ENCODE measurements at places on chromosomes 4 and X.

- DNase-seq, result no peak
Observed at GRCh38 chr4:100357542-100357941, 160.3 kb downstream of the EMCN start.

DNA sequence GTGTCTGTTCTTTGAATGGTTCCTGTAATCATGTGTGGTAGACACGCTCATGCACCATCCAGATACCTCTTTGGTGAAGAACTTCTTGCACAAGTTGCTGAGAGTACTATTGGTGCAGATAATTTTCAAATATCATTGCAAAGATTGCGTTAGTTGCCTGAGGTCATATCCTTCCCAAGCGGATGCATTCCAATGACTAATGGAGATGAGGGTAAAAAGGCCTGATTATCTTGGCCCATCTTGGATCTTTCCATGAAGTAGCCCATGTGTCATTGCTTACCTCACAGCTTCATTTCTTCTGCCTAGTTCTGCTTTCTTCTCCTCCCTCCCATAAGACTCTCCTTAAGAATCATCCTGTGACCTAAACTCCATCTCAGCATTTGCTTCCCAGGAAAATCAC lies 384.9 kb upstream of the CNKSR2 start:
- no peak for DNase-seq

GRCh38 chrX:79153348-79153747 lies 8.9 kb downstream of the GPR174 start:
- no peak for DNase-seq

DNA sequence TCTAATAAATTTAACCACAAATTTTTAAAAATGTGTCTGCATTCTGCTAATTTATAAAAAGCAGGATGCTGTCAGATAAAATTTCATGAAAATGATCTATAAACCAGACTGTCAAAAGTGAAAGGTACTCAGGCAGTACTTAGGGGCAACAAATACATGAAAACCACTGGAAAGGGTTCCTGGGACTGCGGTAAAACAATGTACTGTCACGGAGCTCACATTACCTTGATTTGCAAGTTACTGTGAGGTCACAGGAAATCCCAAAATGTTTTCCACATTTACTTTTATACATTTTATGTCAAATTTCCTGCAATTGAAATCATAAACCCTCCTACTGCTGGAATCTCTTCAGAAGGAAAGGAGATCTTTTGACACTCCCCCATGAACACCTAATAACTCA lies 45.3 kb downstream of the SHISA3 start:
- no peak for DNase-seq

DNA sequence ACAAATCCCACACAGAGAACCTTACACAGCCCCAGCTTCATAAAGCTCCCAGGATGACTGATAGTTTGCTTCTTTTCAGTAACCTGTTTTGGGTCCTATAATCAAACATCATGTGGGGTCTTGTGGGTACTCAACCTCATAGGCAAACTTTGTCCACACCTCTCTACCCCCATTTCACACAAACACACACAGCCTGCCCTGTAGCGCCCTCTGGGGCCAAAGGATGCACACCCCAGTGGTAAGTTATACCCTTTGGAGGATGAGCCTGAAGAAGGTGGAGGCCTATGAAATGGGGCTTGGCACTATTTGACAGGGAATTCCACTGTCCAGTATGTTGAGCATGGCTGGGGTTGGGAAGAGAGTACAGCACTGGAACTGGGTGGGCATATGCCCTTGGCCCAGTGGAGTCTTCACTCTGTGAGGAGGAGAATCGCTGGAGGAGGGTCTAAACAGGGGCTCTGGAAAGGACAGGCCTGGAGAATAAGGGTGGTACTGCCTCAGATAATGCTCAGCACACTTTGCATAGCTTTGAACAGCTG lies 30.5 kb upstream of the COL25A1 start:
- DNase-seq, result no peak

GRCh38 chr4:154911608-154912098 lies 130.6 kb downstream of the RBM46 start:
- no peak for DNase-seq

DNA sequence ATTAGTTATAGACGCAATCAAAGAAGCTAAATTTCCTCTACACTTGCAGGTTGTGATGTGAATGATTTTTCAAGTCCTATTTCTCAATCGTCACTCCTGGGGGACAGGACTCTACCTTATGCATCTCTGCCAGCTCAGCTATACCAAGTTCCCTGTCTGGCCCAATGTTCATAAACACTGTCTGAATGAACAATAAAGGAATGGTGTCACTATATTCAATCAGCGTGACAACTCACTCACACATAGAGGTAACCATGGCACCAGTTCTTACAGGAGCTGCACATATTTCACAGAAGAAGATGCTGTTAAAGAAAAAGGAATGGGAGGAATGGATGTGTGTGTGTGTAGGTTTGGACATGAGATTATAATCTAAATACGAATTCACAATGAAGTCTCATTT lies 280.6 kb downstream of the PPP1R2C start:
- no peak for DNase-seq

GRCh38 chr4:704198-704891 lies 1.3 kb upstream of the PCGF3 start:
- no peak for DNase-seq

GRCh38 chr4:165426331-165426730 lies 47.5 kb downstream of the CPE start:
- no peak for DNase-seq

- DNase-seq, result no peak
Observed at GRCh38 chr4:80266253-80266901, at the start of gene FGF5. TSS of gene FGF5 (plus strand) at chr4:80266664. CDS start at chr4:80266825, 161 bp downstream.

DNA sequence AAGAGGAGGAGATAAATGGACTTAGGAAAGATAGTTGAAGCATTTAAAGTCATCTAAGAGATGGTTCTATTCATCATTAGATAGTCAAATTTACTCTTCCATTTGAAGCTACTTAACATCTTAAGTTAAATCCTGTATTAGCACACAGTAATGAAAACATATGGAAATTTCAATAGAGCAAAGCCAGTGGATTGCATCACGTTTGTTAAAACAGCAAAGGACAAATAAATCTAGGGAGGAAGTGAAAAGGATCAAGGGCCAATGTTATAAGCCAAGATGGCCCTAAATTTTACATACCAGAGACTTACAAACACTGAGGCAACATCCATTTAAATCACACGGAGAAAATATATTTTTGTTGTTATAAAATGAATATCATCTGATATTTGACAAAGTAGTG lies 602.8 kb downstream of the INPP4B start:
- no peak for DNase-seq

GRCh38 chr4:7460566-7460965 lies 25.8 kb upstream of the PSAPL1 start:
- DNase-seq, result no peak

GRCh38 chr4:54548098-54548620 lies 109.6 kb upstream of the KIT start:
- DNase-seq, result no peak

GRCh38 chr4:154067786-154068185 lies 278.9 kb upstream of the SFRP2 start:
- DNase-seq, result no peak

DNA sequence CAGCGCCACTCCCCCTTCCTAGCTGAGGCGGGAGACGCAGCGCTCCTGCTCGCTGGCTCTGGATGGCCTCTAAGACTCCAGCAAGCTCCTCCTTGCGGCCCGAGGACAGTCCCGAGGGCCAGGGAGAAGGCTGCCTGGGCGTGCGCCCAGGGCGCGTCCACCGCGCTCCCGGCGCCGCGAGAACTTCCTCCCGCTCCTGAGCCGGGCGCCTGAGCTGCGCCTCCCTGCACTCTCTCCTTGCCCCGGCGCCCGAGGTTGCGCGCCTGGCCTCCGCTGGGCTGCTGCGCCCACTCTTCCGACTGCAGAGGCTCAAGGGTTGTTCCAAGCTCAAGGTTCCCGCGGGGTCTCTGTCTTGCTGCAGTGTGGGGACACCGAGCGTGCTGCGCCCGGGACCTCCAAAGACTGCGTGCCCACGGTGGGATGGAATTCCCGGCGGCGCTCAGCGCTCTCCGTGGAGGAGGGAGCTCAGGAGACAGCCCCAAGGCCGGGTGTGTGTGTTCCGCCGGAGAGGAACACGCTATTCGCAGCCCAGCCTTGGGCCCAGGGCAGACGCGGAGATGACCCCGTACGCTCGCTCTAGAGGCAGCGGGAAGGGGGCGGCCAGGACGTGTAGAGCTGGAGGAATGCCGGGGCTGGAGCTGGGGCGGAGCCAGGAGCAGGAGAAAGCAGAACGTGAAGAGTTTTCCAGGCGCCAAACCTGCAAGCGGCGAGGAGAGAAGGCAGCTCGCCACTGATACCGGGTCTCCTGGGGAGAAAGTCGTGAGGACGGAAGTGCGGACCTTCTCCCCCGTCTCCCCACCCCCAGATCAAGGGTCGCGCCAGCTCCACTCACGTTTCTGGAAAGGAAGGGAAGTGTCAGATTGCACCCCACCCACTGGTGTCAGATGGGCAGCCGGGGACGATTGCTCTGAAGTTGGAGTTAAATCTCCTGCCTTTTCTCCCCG lies at the start of gene ARHGAP6:
Gene ARHGAP6 (minus strand): TSS at position 753 of the 944 bp plus-strand sequence. CDS start 1,092 bp downstream, outside the sequence.
- no peak for DNase-seq

DNA sequence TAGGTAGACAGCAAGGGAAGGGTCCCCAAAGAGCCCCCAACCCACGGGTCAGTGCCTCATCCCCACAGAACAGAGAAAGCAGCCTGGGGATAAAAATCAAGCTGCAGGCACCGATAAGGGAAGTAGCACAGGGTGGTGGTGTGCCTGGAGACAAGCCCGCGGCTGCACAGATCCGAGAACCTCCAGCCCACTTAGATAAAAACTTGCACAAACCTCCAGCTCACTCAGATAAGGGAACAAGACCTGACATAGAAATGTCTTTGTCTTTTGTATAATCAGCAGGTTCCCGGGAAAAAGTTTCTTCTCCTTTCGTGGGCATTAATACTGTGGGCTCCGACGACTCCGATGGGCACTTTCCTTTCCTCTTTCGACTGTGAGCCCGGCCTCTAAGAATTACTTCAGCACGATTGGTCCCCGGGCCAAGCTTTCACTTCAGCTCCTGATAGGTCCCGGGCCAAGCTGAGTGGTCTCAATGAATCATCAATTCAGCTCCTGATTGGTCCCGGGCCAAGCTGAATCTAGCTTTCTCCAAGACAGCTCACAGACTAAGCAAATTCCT lies 32.4 kb downstream of the PRDX4 start:
- DNase-seq, result no peak

DNA sequence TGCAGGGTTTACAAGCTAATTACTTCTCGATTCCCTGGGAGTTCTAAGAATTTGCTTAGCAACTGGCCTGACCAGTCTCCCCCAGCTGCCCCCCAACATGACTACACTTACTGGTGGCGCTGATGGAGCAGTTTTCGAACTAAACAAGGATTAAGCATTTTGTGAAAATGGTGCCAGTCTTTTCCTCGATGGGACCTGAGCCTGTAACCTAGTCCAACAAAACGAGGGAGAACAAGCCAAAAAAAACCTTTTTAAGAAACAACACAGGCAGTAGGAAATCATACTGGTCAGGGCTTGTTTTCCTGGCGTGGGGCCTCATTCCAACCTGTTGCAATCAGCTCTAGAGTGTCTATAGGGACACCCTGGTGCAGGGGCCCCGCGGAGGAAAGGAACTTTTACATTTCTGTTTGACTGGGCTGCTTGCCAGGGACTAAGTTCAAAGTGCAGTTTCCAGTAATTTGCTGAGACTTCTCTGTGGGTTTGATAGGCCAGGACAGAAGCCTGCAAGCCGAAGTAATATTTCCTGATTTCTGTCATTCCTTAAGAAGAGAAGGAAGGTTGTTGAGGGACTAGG lies 158.7 kb downstream of the SPRY1 start:
- no peak for DNase-seq

DNA sequence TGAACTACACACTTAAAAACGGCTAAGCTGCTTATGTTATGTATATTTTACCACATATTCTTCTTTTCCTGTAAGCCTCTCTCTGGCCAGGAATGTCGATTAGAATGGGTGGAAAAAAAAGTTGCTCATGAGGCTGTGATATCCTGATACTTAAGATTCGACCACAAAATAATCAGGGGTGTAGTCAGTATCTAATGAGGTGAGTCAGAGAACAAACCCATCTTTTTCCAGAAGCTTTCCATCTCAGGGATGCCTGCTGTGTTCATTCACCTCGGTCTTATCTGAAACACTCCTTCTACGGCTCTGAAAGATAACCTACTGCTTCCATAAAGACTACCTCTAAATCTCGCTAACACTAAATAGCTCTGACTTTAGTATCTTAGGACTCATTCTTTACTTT lies 142.7 kb upstream of the MAP3K15 start:
- no peak for DNase-seq

DNA sequence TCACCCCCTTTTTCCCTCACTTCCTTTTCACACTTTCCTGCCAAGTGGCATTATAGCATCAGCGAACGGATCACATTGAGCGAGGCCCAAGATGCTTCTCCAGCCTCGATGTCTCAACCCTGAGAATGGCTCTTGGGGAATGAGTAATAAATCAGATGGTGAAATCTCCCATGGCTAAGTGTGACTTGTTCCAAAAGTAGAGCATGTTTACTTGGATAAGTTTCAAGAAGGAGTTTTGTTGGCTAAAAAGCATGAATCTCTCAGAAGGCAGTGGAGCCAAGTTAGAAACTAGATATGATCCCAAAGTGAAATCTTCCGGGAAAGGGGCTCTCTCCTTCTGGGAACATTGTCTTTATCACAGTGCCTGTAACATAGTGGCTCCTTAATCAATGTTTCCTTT lies 316.3 kb downstream of the CAMK2D start:
- DNase-seq, result no peak

DNA sequence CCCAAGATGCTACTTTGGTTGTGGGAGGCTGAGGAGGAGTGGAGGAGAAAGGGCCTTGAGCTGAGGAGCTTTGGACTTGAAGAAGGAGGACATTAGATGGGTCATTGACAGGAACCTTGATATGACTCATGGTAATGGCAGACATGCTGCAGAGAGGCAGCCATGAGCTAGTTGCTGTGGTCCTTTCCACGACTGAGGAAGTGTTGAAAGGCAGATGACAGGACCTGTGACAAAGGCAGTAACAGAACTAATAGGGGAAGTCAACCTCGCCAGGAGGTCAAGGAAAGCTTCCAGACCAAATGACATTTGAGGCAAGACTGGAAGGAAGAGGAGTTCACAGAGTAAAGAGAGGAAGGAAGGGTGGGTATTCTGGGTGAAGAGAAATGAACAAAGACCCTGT lies 7.6 kb upstream of the XPNPEP2 start:
- no peak for DNase-seq

DNA sequence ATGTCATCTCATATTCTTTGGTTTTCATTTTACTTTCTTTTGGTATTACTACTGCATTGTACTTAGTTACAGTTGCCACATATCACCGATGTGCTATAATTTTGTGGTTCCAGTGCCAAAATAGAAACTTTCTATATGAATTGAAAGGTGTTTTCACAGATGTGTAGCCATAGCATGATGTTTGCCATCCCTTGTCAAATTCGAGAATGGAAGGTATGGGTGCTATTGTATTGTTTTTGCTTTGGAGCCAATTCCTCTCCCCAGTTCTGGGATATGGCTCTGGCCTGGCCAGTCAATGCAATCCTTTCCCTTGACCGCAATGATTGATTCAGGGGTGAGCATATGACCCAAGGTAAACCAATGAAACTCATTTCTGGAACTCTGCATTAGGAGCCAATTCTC lies 86.2 kb upstream of the RPS6KA3 start:
- DNase-seq, result no peak

GRCh38 chr4:101347557-101348366 lies 436 bp upstream of the PPP3CA start:
- peak; percentile 99 for DNase-seq
